Activated naive CD8-positive, alpha-beta T cell treated with anti-CD3 and anti-CD28 coated beads, Interleukin-2, amount 50 U/mL, for 24 hours (primary cell): ENCODE measurements at places on chromosomes 1 and 21.

- DNase-seq: peak; percentile 7
- H3K27me3 ChIP-seq: peaks cover 13% of the 10 kb centered on the region
- peaks cover 5% of the 10 kb centered on the region for H3K4me1 ChIP-seq
- H3K27ac ChIP-seq: no peak overlapping the region
- H3K4me3 ChIP-seq: no peak overlapping the region
These were observed 82.2 kb upstream of the ABCD3 start for GRCh38 chr1:94335950-94336349.

DNA sequence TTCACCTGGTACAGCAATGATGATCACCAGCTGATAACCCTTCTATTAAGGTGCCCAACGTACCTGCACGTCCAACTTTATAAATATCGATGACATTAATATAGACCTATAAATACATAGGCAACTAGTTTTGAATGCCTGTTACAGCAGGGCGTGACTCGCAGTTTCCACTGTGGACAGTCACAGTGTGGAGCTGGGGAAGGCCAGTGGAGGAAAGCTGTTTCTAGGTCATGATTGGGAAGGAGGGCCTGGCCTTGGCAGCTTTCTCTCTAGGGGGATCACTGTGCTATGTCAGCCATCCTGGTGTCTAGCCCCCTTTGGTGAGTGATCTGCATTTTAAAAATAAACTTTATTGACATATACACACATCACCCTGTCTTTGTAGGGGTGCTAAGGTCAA lies 4.4 kb upstream of the PRDM15 start:
- no peaks in the 10 kb centered on the region for H3K27me3 ChIP-seq
- peaks cover 2% of the 10 kb centered on the region for H3K36me3 ChIP-seq
- H3K4me3 ChIP-seq: no peak overlapping the region
- peaks cover 13% of the 10 kb centered on the region for H3K4me1 ChIP-seq
- DNase-seq: no peak

GRCh38 chr1:79059341-79059740 lies 52.8 kb upstream of the ADGRL4 start:
- no peaks in the 10 kb centered on the region for H3K27me3 ChIP-seq
- H3K36me3 ChIP-seq: no peaks in the 10 kb centered on the region
- DNase-seq: no peak
- no peak overlapping the region for H3K27ac ChIP-seq
- no peak overlapping the region for H3K4me3 ChIP-seq
- H3K4me1 ChIP-seq: no peaks in the 10 kb centered on the region

GRCh38 chr1:215643592-215644321 lies 76.7 kb downstream of the KCTD3 start:
- no peak for DNase-seq
- no peaks in the 10 kb centered on the region for H3K36me3 ChIP-seq
- H3K27me3 ChIP-seq: no peaks in the 10 kb centered on the region
- no peak overlapping the region for H3K4me3 ChIP-seq
- H3K27ac ChIP-seq: no peak overlapping the region

DNA sequence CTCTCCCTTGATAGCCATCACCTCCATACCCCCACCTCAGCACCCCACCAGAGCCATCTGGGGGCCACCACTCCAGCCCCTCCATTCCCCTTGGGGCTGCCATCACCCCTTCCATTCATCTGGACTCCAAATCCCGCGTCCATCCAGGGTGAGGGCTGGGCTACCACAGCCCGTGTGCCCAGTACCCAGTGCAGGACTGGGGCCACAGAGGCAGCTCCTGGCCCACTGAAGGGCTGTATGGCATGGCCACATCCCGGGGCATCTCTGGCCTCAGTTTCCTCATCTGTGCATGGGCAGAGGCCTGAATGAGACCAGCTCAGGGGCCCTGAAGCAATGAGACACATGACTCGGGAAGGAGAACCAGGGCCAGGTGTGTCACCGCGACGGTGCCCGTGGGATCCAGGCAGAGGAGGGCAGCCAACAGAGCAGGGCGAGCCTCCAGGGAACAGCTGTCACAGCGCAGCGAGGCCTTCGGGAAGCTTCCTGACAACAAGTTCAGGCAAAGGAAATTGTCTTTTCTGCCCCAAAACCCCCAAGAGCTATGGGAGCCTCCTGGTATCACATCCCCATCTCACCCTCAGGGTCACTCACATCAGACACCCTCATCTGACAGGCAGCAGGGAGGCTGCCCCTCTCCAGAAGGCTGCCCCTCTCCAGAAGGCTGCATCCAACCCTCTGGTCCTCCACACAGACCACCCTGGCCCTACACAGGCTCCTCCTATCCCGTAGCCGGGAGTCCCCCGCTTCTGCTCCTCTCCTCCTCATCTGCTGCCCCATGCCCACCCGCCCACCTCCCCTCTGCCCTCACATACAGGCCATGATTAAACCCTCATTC lies 76.3 kb downstream of the MEGF6 start:
- H3K4me3 ChIP-seq: no peak overlapping the region
- H3K27me3 ChIP-seq: no peaks in the 10 kb centered on the region
- H3K4me1 ChIP-seq: peaks cover 5% of the 10 kb centered on the region
- H3K27ac ChIP-seq: no peak overlapping the region
- no peaks in the 10 kb centered on the region for H3K36me3 ChIP-seq
- DNase-seq: no peak

GRCh38 chr1:20354610-20355009 lies 63.9 kb downstream of the VWA5B1 start:
- H3K4me1 ChIP-seq: peaks cover 18% of the 10 kb centered on the region
- H3K36me3 ChIP-seq: no peaks in the 10 kb centered on the region
- no peak for DNase-seq
- H3K27ac ChIP-seq: no peak overlapping the region
- peaks cover 24% of the 10 kb centered on the region for H3K27me3 ChIP-seq
- H3K4me3 ChIP-seq: no peak overlapping the region

GRCh38 chr1:25924454-25924853 lies 18.2 kb upstream of the STMN1 start:
- H3K27me3 ChIP-seq: peaks cover 9% of the 10 kb centered on the region
- H3K36me3 ChIP-seq: no peaks in the 10 kb centered on the region
- H3K4me3 ChIP-seq: no peak overlapping the region
- DNase-seq: no peak
- peaks cover 23% of the 10 kb centered on the region for H3K4me1 ChIP-seq
- no peak overlapping the region for H3K27ac ChIP-seq

- peaks cover 22% of the 10 kb centered on the region for H3K4me1 ChIP-seq
- peaks cover 68% of the 10 kb centered on the region for H3K27me3 ChIP-seq
- DNase-seq: no peak
- H3K4me3 ChIP-seq: no peak overlapping the region
- H3K27ac ChIP-seq: no peak overlapping the region
These were observed 2.9 kb downstream of the LAMC1 start for GRCh38 chr1:183025782-183026774.

GRCh38 chr1:117372863-117373412 lies 5.7 kb downstream of the MAN1A2 start:
- H3K36me3 ChIP-seq: peaks cover 5% of the 10 kb centered on the region
- H3K27ac ChIP-seq: no peak overlapping the region
- H3K4me1 ChIP-seq: peaks cover 50% of the 10 kb centered on the region
- H3K4me3 ChIP-seq: no peak overlapping the region

DNA sequence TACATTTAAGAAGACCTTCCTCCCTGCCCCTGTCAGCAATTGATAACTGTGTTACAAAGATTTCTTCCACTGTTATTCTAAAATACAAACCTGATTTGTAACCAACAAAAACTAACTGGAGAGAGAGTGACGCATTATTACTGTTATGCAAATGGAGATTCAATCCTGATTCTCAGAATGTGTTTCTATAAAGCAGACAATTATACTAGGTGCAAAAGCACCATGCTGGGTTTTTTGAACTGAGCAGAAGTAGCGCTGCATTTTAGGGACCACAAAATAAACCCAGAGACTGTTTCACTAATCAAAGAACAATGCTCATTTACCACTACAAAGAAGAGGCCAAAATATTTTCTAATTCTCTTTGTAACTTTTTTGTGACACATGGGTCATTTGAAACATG lies 13.6 kb upstream of the GBP6 start:
- H3K4me3 ChIP-seq: no peak overlapping the region
- H3K27ac ChIP-seq: no peak overlapping the region
- peaks cover 16% of the 10 kb centered on the region for H3K4me1 ChIP-seq
- H3K27me3 ChIP-seq: no peaks in the 10 kb centered on the region
- no peak for DNase-seq

- H3K27ac ChIP-seq: no peak overlapping the region
- H3K4me1 ChIP-seq: no peaks in the 10 kb centered on the region
- H3K27me3 ChIP-seq: no peaks in the 10 kb centered on the region
- DNase-seq: no peak
- no peaks in the 10 kb centered on the region for H3K36me3 ChIP-seq
These were observed 102.3 kb downstream of the RPE65 start for GRCh38 chr1:68347415-68347814.

DNA sequence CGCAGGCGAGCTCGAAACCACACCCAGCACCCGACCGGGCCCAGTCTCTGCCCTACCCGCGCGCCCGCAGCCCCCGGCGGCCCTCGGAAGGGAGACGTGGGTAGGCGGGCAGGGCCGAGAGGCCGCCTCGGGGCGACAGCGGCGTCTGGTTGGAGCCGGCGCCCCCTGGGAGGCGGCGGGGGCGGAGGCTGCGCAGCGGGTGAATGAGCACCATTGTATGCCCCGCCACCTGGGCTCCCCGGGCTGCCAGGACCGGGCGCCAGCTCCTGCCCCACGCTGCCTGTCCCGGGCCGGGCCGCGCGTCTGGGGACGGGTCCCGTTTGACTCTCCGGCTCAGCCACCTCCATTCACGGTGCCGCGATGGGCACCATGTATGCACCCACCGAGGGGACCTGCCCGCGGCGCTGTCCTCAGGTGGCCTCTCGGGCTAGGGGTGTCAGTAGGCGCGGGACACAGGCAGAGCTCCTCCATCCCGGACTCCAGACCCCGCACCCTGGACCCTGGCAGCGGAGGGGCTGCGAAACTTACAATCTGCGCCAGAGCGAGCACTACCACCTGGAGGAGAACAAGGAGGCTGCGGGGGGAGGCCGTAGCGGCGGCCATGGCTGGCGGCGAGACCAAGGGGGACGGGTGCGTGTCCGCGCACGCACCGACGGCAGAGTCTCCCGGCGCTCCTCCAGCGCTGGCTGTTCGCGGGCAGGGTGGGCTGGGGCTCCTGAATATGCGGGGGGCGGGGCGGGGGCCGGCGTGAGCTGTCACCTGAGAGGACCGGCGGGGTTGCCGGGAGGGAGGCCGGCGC lies at the start of gene COL9A2:
Gene COL9A2, minus strand, starts transcription at position 692 of the 799 bp plus-strand sequence. Its CDS starts 89 bp downstream, at position 603.
- DNase-seq: peak; percentile 67
- H3K27me3 ChIP-seq: peaks cover 13% of the 10 kb centered on the region
- H3K4me1 ChIP-seq: peaks cover 36% of the 10 kb centered on the region
- H3K27ac ChIP-seq: no peak within 1 kb of the TSS
- H3K4me3 ChIP-seq: peak within 1 kb of the TSS; percentile 81

DNA sequence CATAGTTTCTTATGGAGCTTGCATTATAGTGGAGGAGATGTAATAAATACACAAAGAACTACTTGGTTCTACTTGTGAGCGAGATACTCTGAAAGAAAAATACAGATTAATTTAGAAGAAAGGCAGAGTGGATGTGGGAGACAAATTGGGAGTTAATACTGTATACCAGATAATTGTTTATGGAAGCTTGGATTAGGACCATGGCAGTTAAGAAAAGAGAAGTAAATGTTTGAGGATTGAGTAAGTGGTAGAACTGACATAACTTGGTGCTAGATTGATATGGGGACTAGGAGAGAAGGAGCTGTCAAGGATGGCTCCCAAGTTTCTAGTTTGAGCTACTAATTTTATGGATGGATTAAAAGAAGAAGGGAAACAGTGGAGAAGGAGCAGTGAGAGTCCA lies 47.3 kb downstream of the INKA2 start:
- no peaks in the 10 kb centered on the region for H3K27me3 ChIP-seq
- peak overlapping the region; percentile 9 for H3K27ac ChIP-seq
- H3K4me3 ChIP-seq: no peak overlapping the region
- DNase-seq: no peak
- H3K36me3 ChIP-seq: peaks cover 61% of the 10 kb centered on the region

GRCh38 chr1:183723571-183723970 lies 70.5 kb upstream of the APOBEC4 start:
- H3K4me1 ChIP-seq: no peaks in the 10 kb centered on the region
- H3K27me3 ChIP-seq: no peaks in the 10 kb centered on the region
- no peak for DNase-seq
- no peak overlapping the region for H3K4me3 ChIP-seq
- H3K27ac ChIP-seq: no peak overlapping the region
- no peaks in the 10 kb centered on the region for H3K36me3 ChIP-seq

DNA sequence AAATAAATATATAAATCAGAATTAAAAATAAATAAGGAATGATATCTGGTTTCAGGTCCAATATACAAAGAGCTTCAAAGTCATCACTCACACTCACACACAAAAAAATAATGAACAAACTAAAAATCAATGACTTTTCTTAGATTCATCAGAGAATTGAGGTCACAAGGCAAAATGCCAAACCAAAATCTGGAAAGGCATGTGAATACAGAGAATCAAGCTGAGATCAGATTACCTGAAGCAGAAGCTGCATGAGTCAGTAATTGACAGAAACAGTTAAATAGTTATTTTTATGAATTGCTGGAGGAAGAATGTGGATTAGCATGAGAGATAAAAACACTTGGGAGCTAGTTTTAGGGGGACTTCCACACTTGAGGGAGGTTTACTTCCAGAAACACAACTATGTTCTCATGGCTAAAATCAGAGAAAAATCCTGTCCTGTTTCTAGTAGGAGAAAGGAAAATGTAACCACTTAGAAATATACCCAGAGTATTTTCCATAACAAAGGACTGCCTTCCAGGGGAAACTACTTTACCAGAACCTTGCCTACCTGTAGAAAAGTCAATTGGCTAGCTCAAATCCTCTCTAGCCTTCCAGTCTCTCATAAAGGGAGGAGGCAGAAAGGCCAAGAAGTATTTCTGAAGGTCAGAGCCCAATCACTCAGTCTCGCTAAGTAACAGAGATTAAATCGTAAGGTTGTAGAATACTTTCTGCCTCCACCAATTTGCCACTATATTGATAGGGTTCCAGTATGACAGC lies 536.6 kb upstream of the NR5A2 start:
- no peaks in the 10 kb centered on the region for H3K4me1 ChIP-seq
- no peak for DNase-seq
- peaks cover 2% of the 10 kb centered on the region for H3K27me3 ChIP-seq

GRCh38 chr1:43452789-43453441 lies 816 bp downstream of the HYI start:
- peak overlapping the region; percentile 62 for H3K4me3 ChIP-seq
- peaks cover 27% of the 10 kb centered on the region for H3K27me3 ChIP-seq
- peaks cover 11% of the 10 kb centered on the region for H3K36me3 ChIP-seq
- no peak for DNase-seq
- peaks cover 16% of the 10 kb centered on the region for H3K4me1 ChIP-seq

DNA sequence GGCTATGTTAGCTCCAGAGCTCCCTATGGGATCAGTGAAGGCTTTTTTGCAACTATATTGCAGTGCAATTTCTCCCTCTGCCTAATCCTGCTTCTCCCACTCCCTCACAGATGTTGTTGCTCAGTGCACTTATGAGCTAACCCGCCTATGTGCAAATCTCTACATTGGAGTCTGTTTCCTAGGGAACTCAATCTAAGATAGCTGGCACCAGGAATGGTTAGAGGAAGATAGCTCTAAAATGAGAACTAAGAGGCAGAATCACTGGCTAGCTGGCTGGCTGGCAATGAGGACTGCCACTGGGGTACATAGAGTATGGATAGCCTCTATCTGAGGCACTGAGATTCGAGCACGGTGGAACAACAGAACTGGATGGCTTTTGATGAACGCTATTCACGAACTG lies 39.5 kb downstream of the ADSS2 start:
- H3K4me1 ChIP-seq: peaks cover 8% of the 10 kb centered on the region
- H3K36me3 ChIP-seq: peaks cover 88% of the 10 kb centered on the region
- H3K4me3 ChIP-seq: no peak overlapping the region
- no peak for DNase-seq
- H3K27ac ChIP-seq: peak overlapping the region; percentile 22

GRCh38 chr1:5734996-5735395 lies 257.2 kb downstream of the NPHP4 start:
- DNase-seq: no peak
- no peaks in the 10 kb centered on the region for H3K36me3 ChIP-seq
- H3K27me3 ChIP-seq: peaks cover 20% of the 10 kb centered on the region
- H3K27ac ChIP-seq: no peak overlapping the region
